A549 treated with GW870086 at 1 μM for 4 hours (cell line): ENCODE measurements at places on chromosomes 3 and 15. TPM values are rescaled to one million over a fixed set of nuclear protein-coding genes. Genes with fewer than 3 reads are reported as not detected.

INSYN1 gene
- total RNA-seq, result 1.3 to 2.7 TPM (median 2.0 TPM) in 5 replicates

SLC9C1 gene
- not detected in 5 replicates for total RNA-seq

CFAP91 gene
- total RNA-seq, result 0.11 to 0.43 TPM (median 0.31 TPM) in 4 of 5 replicates, not detected in the other

IGDCC3 gene
- 0.09 to 0.23 TPM (median 0.16 TPM) in 5 replicates for total RNA-seq

MOBP gene
- 0.09 to 0.37 TPM in 2 of 5 replicates, not detected in the others for total RNA-seq

OXSR1 gene
- 27.0 to 38.5 TPM (median 36.3 TPM) in 5 replicates for total RNA-seq

SLC22A14 gene
- not detected in 5 replicates for total RNA-seq

SLC6A1 gene
- total RNA-seq, result 0.03 TPM in 1 of 5 replicates, not detected in the others

XRN1 gene
- 3.3 to 4.8 TPM (median 4.7 TPM) in 5 replicates for total RNA-seq

UBA7 gene
- total RNA-seq, result 0.32 to 1.0 TPM (median 0.60 TPM) in 5 replicates

SH2D7 gene
- total RNA-seq, result not detected in 5 replicates

NECTIN3 gene
- 15.5 to 26.0 TPM (median 22.9 TPM) in 5 replicates for total RNA-seq

FHIT gene
- total RNA-seq, result 0.42 to 1.6 TPM (median 1.1 TPM) in 4 of 5 replicates, not detected in the other

UROC1 gene
- not detected in 5 replicates for total RNA-seq

GPR149 gene
- not detected in 5 replicates for total RNA-seq
